Smooth muscle cell of the coronary artery (primary cell): ENCODE measurements at places on chromosomes 6 and 20. TPM values are rescaled to one million over a fixed set of nuclear protein-coding genes. Genes with fewer than 3 reads are reported as not detected.

Gene CTSA
- 58.2 and 124 TPM in 2 replicates for total RNA-seq

Gene MUC22
- not detected in 2 replicates for total RNA-seq

Gene AMD1
- total RNA-seq = 13.2 and 37.4 TPM in 2 replicates

Gene PIGU
- total RNA-seq = 3.6 and 5.6 TPM in 2 replicates

Gene SYNDIG1
- total RNA-seq = 3.3 and 4.9 TPM in 2 replicates

Gene DEF6
- 0.53 and 0.70 TPM in 2 replicates for total RNA-seq

Gene SYCP2
- total RNA-seq = 0.45 and 0.70 TPM in 2 replicates

Gene RNF182
- 0.47 TPM in 1 of 2 replicates, not detected in the other for total RNA-seq

Gene RIPOR3
- 1.1 and 23.1 TPM in 2 replicates for total RNA-seq

Gene SLC17A9
- 2.5 and 20.9 TPM in 2 replicates for total RNA-seq

Gene AIF1
- not detected in 2 replicates for total RNA-seq

Gene CCN6
- not detected in 2 replicates for total RNA-seq

Gene TREML4
- total RNA-seq = not detected in 2 replicates

Gene ATP5F1E
- 34.3 and 34.9 TPM in 2 replicates for total RNA-seq

Gene SUMO4
- 0.70 and 1.1 TPM in 2 replicates for total RNA-seq

Gene TRIM15
- not detected in 2 replicates for total RNA-seq

Gene ZSCAN12
- 3.2 and 3.8 TPM in 2 replicates for total RNA-seq

Gene PNLDC1
- 0.23 TPM in 1 of 2 replicates, not detected in the other for total RNA-seq

Gene PRIM2
- total RNA-seq = 10.3 and 15.6 TPM in 2 replicates

Gene MROH8
- 0.35 and 1.1 TPM in 2 replicates for total RNA-seq

Gene SLC52A3
- total RNA-seq = not detected in 2 replicates

Gene CNBD2
- total RNA-seq = 1.1 and 1.7 TPM in 2 replicates

Gene POU5F1
- total RNA-seq = not detected in 2 replicates

Gene OGFRL1
- total RNA-seq = 4.6 and 10.4 TPM in 2 replicates

Gene MYCT1
- total RNA-seq = 0.47 and 9.5 TPM in 2 replicates

Gene TTLL9
- under 0.01 TPM in 1 of 2 replicates, not detected in the other for total RNA-seq

Gene TMEM170B
- total RNA-seq = 0.45 and 1.1 TPM in 2 replicates

Gene TMEM242
- 3.4 and 5.3 TPM in 2 replicates for total RNA-seq

Gene EEF1A1
- 25,077 and 51,594 TPM in 2 replicates for total RNA-seq

Gene CYP24A1
- total RNA-seq = 0.60 and 0.94 TPM in 2 replicates

Gene PLEKHG1
- total RNA-seq = 2.9 and 4.5 TPM in 2 replicates

Gene C4B
- total RNA-seq = 3.2 and 24.0 TPM in 2 replicates

Gene LAMA4
- 68.1 and 651 TPM in 2 replicates for total RNA-seq

Gene DUSP15
- 0.23 TPM in 1 of 2 replicates, not detected in the other for total RNA-seq

Gene LBP
- total RNA-seq = 0.59 TPM in 1 of 2 replicates, not detected in the other

Gene CCN2
- 15.8 and 981 TPM in 2 replicates for total RNA-seq

Gene UBE2C
- 1.6 and 7.7 TPM in 2 replicates for total RNA-seq

Gene PPP1R18
- total RNA-seq = 28.8 and 52.0 TPM in 2 replicates

Gene TMEM244
- not detected in 2 replicates for total RNA-seq

Gene MED23
- total RNA-seq = 15.6 and 22.7 TPM in 2 replicates
